Stimulated activated CD8-positive, alpha-beta memory T cell treated with anti-CD3 and anti-CD28 coated beads, Interleukin-15, amount 100 ng/mL, for 24 hours (primary cell): ENCODE measurements at places on chromosomes 11 and 22.

DNA sequence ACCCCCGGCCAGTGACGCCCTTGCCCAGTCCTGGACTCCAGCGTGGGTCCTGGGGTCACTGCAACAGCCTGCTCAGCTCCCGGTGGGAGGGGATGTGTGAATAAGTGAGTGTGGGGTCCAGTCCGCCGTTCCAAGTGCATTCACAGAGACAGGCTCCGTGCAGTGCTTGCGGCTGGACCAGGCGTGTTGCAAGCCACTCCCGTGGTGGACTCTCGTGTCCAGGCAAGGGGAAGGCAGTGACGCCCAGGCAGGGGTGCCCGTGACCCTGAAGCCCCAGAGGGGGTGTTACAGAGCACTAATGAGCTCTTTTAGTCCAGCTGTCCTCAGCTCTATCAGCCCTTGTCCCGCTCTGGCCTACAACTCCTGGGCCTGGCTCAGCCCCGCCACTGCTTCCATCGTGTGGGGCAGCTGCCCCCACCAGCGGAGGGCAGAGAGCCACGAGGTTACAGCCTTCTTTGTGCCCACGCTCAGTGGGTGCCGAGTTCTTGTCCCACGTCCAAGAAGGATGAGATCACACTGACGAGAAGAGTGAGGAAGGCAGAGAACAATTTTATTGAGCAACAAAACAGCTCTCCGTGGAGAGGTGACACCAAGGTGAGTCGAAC lies 1807.5 kb downstream of the LRRC4C start:
- no peak for DNase-seq

GRCh38 chr11:16936643-16937042 lies 77.6 kb downstream of the PLEKHA7 start:
- DNase-seq: no peak

GRCh38 chr11:78742430-78742829 lies 167.8 kb upstream of the NARS2 start:
- DNase-seq: no peak

DNA sequence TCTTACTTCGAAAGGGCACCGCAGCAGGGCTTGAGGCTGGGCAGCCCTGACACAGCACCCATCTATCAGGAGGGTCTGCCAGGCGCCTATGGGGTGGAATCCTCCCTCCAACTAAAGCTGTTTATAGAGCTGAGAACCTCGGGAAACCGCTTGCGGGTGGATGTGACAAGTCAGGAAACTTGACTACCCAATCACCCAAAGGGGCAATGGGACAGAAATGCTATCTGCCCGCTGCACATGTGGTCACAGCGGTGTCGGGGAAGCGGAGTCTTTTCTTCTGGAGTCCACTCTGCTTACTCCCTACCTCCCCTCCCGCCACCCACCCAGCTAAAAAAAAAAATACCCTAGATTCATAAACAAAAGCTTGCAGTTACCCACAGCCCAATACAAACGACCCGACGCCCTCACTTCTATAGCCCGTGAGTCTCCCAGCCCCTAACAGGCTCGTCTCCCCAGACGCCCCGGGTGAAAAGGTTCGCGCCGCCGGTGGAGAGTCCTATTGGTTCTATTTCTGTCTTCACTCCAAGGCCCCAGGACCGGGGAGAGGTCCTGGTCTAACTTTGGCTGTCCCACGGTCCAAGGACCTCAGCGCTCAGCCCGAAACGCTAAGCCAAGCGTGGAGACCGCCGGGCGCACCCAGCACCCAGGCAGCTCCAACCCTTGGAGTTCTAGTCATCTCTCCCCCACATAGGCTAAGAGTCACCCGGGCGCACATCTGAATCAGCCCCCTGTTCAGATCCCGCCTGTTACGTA lies 1.4 kb downstream of the TRPC6 start:
- DNase-seq: no peak

- no peak for DNase-seq
Observed at GRCh38 chr11:66006134-66006890, 4.0 kb downstream of the BANF1 start.

- no peak for DNase-seq
Observed at GRCh38 chr11:64969209-64969608, 2.7 kb downstream of the MAJIN start.
